NCI-H2081 (cell line): ENCODE measurements at places on chromosomes 2 and 18.

GRCh38 chr18:62715759-62716615 lies 646 bp downstream of the PHLPP1 start:
- DNase-seq, result peak; percentile 78

DNA sequence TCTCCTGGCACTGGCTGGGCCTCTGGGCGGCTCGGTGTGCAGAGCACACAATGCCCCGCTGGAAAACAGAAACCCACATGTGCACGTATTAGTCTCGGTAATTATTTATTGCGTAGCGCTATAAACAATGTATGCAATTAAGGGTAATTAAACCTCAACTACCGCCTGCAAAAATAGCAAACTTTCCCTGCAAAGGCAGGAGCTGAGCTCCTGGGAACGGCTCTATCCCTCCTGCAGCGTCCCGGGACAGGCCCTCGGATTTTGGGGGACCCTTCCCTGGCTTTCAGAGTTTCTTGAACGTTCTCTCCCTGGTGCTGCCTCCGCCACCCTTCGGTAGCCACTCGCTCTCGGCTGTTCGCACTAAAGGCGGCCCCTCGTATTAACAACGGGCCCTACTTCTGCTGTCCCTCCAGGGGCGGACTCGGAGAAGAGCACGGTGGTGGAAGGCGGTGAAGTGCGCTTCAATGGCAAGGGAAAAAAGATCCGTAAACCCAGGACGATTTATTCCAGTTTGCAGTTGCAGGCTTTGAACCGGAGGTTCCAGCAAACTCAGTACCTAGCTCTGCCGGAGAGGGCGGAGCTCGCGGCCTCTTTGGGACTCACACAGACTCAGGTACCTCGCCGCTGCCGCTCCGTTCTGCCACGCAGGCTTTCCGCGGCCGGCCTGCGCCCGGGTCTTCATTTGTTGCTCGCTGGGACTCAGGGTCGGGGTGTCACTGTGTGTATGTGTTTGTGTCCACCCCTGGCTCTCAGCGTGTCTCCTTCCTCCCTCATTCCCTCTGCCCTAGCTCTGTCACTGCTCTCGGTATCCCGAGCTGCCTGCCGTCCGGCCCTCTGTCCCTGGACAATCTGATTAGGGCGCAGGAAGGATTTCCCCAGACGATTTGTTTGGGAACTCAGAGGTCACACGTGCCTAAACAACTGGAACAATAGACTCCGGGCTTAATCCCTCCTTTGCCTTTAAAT lies 1.2 kb downstream of the DLX1 start:
- DNase-seq, result peak; percentile 41

- DNase-seq, result no peak
These were observed 91.0 kb upstream of the KCNH7 start for GRCh38 chr2:162929571-162929970.

GRCh38 chr2:232075859-232076258 lies 114.3 kb downstream of the DIS3L2 start:
- DNase-seq, result no peak

- DNase-seq, result no peak
These were observed 8.8 kb downstream of the PRLH start for GRCh38 chr2:237574894-237575868.

DNA sequence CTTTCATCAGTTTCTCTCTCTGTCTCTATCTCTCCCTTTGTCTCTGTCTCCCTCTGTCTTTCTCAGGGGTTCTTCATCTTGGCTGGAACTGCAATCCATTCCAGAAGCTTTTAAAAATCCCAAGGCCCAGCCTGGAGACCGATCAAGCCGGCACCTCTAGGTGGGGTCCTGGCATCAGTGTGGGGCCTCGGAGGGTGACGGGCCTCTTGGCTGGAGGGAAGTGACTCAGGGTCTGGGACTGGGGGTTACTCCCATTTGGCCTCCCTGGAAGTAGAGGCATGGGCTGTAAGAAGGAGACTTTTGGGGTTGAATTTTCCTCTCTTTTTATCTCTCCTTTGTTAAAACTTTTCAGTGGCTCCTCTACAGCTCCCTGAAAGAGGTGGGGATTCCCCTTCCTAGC lies 52.8 kb upstream of the OTOF start:
- DNase-seq, result no peak

GRCh38 chr2:11534746-11535484 lies 1.1 kb downstream of the GREB1 start:
- DNase-seq, result no peak

- DNase-seq, result no peak
These were observed 108.9 kb upstream of the DAPL1 start for GRCh38 chr2:158686210-158686691.

DNA sequence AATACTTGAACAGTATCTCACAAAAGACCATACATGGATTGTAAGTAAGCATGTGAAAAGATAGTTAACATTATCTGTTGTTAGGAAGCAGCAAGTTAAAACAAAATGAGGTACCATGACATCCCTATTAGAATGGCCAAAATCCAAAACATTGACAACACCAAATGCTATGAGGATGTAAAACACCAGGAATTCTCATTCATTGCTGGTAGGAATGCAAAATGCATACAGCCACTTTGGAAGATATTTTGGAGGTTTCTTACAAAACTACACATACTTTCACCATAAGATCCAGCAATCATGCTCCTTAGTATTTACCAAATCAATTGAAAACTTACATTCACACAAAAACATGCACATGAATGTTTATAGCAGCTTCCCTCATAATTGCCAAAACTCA lies 30.9 kb upstream of the ICOS start:
- no peak for DNase-seq

GRCh38 chr2:139963863-139964355 lies 1183.7 kb upstream of the NXPH2 start:
- no peak for DNase-seq

DNA sequence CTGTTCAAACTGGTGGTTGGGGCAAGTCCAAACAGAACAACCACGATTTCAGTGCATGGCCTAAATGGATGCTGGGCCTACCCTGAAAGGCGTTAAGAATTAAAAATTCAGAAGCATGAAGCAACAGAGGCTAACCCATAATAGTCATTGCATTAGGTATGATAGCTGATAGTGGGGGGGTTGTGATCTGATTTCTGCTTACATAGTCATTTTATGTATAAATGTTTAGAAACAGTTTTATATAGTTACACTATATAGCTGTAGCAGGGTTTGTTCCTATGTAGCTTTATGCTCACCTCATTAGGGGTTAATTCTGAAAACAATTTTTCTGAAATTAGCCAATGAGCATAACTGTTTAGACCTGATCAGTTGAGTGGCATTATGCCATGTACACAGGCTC lies 9.6 kb downstream of the TAF1B start:
- DNase-seq, result no peak
